Stimulated activated effector memory CD8-positive, alpha-beta T cell treated with anti-CD3 and anti-CD28 coated beads, Interleukin-12 subunit alpha, Interleukin-12 subunit beta, amount 100 ng/mL, for 72 hours (primary cell): ENCODE measurements at places on chromosomes 16 and 17.
A peak's percentile ranks its signal among the peaks of the same experiment; 100 is the strongest.

GRCh38 chr17:77662833-77663232, 295.7 kb upstream of the TNRC6C start:
- no peak for DNase-seq

GRCh38 chr17:37480427-37480826, 9.3 kb upstream of the DUSP14 start:
- no peak for DNase-seq

DNA sequence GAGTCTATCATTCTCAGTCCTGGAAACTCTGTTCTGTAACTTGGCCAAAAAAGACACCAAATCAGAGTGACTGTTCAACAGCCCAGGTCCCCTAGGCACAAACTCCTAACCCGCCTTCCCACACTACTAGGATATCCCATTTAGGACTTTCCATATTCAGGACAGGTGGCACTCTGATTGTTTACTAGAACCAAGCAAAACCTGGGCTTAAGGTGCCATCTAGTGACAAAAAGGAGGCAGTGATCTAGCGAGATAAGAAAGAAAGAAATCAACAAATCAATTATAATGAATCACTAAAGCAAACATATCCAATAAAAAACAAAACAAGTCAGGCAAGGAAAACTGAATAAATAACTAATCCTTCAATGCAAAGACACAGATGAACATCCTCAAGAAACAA, 203.9 kb downstream of the CEP112 start:
- no peak for DNase-seq

DNA sequence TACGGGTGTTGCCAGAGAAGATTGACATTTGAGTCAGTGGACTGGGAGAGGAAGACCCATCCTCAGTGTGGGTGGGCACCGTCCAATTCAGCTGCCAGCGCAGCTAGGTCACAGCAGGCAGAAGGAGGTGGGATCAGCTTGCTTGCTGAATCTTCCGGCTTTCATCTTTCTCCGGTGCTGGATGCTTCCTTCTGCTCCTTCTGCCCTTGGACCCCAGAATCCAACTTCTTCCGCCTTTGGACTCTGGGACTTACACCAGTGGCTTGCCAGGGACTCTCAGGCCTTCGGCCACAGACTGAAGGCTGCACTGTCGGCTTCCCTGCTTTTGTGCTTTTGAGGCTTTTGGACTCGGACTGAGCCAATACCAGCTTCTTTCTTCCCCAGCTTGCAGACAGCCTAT, 46.1 kb upstream of the RPL38 start:
- DNase-seq: no peak

DNA sequence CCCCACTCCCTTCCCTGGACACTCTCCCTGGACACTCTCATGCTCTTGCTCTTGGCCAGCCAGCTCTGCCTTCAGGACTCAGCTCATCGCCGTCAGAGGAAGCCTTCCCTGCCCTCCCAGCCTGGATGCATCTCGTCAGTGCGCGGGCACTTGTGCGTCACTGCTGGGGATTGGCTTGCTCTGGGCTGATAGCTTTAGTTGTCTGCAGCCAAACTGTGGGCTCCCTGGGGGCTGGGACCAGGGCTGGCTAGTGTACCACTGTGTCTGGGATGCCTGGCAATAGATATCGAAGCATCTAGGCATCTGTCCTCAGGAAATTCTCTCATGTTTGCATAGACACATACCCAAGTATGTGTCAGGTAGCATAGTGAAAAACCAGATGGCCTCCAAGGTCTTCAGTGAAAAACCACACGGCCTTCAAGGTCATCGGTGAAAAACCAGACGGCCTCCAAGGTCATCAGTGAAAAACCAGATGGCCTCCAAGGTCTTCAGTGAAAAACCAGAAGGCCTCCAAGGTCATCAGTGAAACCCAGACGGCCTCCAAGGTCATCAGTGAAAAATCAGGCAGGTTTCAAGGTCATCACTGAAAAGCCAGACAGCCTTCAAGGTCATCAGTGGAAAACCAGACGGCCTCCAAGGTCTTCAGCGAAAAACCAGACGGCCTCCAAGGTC, 72.0 kb downstream of the CMIP start:
- no peak for DNase-seq

- no peak for DNase-seq
Measured at GRCh38 chr16:8877894-8878522, 4.1 kb upstream of the LITAFD start.

DNA sequence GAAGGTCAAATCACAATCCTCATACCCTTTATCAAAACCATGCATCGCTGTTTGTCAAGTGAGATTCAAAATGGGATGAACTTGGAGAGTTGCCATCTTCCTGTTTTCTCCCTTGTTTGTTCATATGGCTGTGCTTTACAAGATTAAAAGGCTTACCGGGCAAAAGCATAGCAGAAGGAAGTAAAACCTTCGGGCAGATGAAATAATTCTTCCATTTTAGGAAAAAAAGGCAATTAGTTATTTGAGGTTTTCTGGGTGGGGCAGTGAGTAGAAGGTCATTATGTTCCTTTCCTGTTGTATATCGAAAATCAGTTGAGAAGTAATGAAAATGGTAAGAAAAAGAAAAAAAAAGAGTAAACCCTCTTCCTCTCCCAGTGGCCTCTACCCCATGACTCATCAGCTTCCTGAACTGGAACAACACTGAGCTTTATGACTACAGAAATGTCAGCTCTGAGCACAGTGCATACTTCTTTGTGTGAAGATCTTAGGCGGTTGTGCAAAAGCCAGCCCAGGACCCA, 369.2 kb downstream of the CDH13 start:
- DNase-seq: no peak

- DNase-seq: no peak
Measured at GRCh38 chr17:75645501-75645888, 12.3 kb downstream of the SMIM5 start.

DNA sequence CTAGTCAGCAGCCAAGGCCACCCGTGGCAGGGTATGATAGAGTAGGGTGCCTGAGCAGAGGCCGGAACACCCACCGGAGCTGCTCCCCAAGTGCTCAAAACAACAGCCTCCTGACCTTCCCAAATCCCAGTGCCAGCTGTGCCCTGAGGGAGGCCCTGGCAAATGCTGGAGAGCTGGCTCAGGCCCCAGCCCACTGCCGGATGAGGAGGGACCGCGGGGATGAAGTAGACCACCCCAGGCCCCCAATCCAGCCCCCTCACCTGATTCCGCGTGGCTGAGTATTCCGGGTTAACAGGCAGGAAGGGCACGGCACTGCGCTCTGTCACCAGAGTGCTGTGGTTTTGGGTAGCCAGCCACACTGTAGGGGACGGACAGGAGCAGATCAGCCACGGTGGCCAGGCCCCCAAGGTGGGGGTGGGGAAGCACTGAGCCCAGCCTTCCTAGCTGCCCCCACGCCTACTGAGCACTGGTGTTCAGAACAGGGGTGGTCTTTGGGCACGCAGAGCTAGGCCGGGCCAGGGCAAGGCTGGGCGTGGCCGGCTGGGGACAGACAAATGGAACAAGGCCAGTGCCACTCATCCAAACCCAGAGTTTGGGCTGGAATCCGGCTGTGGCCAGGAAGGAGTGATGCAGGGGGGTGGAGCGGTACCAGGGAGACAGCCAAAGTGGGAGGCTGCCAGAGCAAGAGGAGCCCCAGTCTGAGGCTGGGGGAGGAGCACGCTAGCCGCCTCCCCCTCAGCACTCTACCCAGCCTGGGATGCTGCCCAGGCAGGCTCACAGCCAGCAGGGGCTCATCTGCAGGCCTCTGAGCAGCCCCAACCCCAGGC, 9.1 kb downstream of the TP53I13 start:
- DNase-seq: no peak

- DNase-seq: no peak
Measured at GRCh38 chr17:61000911-61001310, 323.3 kb downstream of the BCAS3 start.

DNA sequence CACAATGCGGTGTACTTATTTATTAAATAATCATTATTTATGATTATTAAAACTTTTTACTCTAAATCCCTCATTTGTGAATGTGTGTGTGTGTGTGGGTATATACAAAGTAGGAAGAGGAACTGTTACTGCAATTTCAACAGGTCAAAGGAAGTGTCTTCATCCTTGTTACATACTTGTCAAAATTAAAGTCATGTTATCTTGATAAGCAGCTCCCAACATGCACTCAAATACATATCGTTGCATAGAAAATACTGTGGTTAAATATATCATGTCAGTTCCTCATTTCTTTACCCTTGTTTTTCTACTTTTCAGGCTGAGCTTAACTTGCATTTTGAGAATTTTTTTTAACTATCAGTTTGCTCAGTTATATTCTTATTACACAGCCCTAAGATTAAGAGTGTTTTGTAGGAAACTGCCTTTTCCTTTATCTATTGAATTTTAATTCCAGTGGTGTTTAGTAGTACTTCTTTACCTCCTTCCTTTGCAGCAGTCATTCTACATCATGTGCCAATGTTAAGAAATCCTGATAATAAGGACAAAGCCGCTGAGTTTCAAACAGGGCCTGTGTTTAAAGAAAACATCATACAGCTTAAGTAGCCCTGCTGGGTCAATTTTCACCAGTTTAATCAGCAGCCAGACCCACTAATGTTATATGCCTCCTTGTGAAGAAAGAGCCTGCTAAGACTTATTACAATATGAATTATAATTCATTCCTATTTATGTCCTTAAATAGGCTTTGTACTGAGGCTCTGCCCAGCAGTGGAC, 7.2 kb downstream of the EFCAB5 start:
- no peak for DNase-seq

- DNase-seq: no peak
Measured at GRCh38 chr16:67966549-67967182, 1.8 kb downstream of the SLC12A4 start.

DNA sequence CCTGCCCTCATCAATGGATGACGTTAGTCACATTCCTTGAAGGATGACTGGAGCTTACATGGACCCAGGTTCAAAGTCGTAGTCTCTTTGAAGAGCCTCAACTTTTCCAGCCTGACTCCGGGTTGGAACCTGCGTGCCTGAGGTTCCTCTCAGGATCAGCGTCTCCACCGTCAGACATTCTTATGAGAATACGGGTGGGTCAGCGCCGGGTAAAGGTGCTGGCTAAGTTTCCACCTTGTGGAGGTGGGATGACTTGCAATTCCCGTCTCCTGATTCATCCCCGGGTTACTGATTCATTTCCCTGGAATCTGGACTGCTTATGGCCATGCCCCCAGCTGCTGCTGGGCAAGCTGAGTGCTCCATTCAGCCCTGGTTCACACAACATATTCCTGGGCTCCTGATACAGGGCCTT, 38.9 kb upstream of the CMIP start:
- DNase-seq: no peak

DNA sequence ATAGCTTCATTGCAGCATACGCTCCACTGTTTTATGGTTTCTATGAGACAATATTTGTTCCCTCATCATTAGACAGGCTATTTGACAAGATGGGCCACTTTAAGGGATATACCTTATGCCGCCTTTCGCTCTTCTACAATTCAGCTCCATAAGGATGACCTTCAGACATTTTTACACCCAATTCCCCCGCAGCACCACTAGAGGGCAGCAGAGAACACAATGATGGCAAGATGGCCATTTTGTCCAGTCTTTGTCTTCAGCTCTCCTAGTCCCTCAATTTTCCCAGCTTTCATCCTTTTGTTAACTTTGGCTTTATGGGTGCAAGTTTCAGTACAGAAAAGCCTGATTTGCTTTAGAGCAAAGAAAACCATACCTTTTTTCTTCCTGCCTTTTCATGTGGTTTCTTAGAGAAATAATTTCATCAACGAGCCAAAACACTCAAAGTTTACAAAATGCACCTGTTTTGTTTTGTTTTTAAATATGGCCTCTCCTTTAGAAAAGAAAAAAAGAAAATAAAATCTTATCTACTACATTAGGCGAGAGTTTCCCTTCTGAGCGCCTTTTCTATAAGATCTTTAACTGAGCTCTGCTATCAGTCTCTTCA, 355.3 kb downstream of the TOX3 start:
- DNase-seq: peak; percentile 57

- DNase-seq: no peak
Measured at GRCh38 chr16:64159976-64160375, 961.9 kb downstream of the CDH11 start.

- no peak for DNase-seq
Measured at GRCh38 chr17:73532421-73532901, 111.8 kb downstream of the SDK2 start.

DNA sequence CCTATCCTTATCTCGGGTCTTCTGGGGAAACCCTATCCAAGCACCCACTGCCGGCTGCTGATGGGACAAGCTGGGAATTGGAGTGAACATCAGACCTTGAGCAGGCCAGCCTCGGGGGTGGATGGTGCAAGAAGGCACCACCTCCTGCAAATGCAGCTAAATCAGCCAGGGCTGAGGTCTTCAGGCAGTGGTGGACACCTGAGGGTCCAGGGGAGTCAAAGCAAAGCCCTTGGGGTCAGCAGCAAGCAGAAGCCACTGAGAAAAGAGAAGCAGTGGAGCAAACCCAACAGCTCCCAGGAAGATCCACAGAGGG, 55.4 kb upstream of the ENPP7 start:
- DNase-seq: no peak

- no peak for DNase-seq
Measured at GRCh38 chr16:85990861-85991301, 91.9 kb downstream of the IRF8 start.

DNA sequence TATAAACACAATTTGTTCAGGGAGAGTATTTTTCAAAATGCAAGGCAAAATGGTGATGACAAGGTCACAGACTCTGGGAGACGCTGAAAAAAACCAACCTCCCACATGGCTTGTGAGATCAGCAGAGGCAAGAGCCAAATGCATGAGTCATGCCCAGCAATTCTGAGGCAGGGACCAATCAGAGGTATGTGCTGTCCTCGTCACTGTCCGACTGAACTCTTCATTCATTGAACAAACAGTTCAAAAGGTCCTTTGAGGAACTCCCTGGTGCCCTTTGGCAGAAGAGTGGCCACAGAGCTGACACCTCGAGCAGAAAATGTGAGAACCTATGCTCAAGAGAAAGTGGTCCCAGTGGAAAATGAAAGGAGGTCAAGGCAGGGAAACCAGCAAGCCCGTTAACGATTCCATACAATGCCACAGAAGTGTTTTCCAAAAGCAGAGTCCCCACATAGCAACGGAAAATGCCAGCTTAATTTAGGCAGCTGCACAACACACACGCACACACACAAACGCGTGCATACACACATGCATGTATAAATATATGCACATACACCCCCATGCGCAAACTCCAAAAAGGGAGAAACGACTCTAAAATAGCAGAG, 50.9 kb downstream of the CDH11 start:
- DNase-seq: no peak

- DNase-seq: no peak
Measured at GRCh38 chr16:58589326-58589905, 40.2 kb downstream of the CNOT1 start.

DNA sequence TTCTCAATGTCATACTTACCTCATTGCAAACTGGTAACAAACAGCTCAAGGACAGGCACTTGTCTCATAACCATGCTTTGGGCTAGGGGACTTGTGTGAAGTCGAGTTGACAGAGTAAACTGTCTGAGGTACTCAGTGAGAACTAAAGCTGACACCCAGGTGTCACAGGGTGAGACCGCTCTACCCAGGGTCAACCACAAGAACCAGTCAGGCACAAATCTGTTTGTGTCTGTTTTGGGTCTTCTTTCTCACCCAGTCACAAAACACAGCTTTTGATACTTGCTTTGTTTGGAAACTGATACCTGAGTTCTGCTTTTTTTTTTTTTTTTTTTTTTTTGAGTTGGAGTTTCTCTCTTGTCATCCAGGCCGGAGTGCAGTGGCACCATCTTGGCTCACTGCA, 161.1 kb downstream of the STX8 start:
- no peak for DNase-seq

- DNase-seq: no peak
Measured at GRCh38 chr16:80503107-80503506, 37.7 kb upstream of the DYNLRB2 start.
